ENCODE measurements at places on chromosomes 3 and 15.

GRCh38 chr3:128352326-128352725 is 114.4 kb downstream of the DNAJB8 start:
- no peak for DNase-seq

DNA sequence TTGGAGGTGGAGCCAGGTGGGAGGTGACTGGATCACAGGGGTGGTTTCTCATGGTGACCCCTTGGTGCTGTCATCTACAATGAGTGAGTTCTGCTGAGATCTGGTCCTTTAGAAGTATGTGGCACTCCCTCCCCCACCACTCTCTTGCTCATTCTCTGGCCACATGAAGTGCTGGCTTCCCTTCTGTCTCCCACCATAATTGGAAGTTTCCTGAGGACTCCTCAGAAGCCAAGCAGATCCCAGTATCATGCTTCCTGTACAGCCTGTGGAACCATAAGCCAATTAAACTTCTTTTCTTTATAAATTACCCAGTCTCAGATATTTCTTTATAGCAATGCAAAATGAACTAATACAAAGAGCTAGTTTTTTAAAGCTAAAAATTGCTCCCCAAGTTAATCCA is 54.7 kb downstream of the SLC41A3 start:
- no peak for DNase-seq

DNA sequence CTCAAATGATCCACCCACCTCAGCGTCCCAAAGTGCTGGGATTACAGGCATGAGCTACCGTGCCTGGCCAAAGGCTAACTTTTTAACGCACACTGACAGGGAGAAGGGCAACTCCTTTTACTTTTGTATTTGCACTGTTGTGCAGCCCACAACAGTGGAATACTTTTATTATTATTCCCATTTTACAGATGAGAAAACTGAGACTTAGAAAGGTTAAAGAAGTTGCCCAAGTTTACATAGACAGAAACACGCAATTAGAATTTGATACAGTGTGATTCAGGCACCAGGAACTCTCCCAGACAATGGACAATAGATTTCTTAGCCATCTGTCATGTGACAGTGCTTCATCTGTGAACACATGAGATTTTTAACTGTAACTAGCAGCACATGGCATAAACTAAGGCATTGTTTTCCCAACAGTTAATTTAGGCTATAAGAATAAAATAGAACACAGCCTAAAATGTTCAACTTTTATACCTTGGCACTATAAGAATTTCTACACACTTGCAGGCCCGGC is 18.8 kb downstream of the STAG1 start:
- no peak for DNase-seq

DNA sequence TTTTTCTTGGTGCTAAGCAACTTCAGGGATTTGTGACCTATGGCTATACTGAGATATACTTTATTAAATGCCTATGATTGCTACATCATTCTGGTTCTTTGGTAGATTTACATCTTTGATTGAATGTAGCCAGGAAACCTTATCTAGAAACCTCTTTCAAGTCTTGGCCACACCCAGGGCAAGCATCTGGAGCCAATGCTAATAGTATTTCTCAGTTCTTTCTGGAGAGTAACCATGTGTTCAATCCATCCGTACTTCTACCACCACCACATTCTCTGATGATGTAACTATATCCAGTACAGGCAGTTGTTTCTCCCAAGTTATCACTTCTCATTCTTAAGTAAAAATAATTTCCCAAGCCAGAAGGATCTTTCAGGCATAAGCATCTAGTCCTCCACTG is 69.0 kb downstream of the NME9 start:
- no peak for DNase-seq

GRCh38 chr3:143584474-143584873 is 263.8 kb downstream of the SLC9A9 start:
- no peak for DNase-seq

DNA sequence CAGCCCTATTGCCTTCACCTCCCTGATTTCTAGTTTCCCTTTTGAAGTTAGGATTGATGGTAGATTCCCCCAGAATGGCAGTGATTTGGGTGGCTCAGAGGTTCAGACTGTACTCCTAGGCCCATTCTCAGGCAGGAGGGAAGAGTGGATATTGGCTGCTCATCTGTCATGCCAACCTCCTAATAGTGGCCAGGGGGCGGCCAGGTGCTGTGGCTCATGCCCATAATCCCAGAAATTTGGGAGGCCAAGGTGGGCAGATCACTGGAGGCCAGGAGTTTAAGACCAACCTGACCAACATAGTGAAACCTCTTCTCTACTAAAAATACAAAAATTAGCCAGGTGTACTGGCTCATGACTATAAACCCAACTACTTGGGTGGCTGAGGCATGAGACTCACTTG is 11.3 kb downstream of the RRP9 start:
- no peak for DNase-seq

- no peak for DNase-seq
Measured at GRCh38 chr3:102464261-102464660, 29.4 kb downstream of the ZPLD1 start.
